ENCODE measurements at places on chromosomes 7 and 10.
A peak's percentile ranks its signal among the peaks of the same experiment; 100 is the strongest.

GRCh38 chr10:88386821-88387773 is 196.0 kb downstream of the RNLS start:
- peak; percentile 53 for DNase-seq

DNA sequence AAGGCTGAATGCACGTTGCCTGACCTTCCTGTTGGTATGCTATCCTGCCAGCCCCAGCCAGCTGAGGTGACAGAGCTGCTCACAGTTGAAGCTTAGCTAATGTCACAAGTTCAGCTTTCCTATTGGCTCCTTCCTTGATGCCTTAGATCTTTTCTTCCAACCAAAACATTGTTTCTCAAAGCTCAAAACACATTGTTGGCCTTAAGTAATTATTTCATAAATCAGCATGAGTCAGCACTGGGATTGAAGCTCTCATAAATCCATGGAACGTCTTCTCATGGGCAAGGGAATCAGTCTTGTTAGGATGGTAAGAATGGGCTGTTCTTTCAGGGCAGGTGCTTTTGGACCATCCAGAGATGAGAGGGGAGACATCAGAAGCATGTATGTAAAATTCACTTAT is 128.1 kb upstream of the SAMD8 start:
- DNase-seq, result no peak

DNA sequence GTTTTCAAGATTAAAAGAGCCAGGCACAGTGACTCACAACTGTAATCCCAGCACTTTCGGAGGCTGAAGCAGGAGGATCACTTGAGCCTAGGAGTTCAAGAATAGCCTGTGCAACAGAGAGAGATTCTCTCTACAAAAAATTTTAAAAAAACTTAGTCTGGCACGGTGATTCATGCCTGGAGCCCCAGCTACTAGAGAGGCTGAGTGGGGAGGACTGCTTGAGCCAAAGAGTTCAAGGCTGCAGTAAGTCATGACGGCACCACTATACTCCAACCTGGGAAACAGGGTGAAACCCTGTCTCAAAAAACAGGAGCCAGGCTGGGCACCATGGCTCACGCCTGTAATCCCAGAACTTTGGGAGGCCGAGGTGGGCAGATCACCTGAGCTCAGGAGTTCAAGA is 86.6 kb upstream of the KCTD7 start:
- no peak for DNase-seq

DNA sequence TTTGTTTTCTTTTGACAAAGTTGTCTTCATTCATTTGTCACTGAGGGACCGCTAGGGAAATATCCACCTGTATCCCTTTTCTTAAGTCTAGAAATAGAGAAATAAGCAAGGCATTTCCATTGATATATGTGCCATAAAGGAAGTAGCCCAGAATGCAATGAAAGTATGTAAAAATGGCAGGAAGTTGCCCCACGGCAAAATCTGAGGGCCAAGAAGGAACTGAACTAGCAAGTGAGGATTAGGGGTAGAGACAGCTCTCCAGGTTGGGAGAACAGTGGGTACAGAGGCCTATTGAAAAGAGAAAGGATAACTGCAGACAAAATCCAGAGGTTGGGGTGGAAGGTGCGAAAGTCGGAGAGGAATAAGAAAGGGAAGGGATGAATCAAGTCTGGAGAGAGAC is 56.6 kb upstream of the TOMM7 start:
- no peak for DNase-seq

GRCh38 chr7:101792051-101792681 is 25.3 kb upstream of the CUX1 start:
- no peak for DNase-seq

DNA sequence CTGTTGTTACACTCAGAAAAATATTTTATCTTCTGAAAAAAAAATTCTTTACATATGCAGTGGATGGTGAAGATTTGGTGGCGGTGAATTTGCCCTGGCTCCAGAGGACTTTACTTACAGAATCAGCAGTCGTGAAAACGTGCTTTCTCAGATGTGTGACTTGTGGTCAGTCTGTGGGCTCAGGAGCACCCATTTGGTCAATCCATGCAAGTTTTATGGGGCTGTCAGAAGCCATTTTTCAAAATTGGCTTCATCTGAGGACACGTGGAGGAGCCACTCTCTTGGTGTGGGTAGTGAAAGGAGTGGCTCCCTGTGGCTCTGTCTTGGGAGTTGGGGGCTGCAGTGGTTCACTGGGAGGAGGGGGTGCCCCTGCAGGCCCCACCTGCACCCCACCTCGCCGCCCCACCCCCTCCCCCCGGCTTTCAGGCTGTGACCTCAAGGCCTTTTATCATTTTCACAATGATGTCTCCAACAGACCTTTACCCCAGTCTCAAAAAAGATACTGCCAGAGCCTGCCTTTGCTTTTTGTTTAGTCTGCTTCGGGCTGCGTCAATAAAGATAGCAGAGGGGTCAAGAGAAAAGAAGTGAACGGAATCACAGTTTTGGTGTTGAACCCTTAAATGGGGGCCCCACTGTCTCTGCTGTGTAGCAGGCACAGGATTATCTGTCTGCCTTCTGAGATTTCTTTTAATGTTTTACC is 137.4 kb downstream of the MGMT start:
- no peak for DNase-seq

GRCh38 chr7:96177353-96177752 is 144.5 kb downstream of the SLC25A13 start:
- no peak for DNase-seq

GRCh38 chr10:109647627-109648026 is 275.7 kb downstream of the XPNPEP1 start:
- DNase-seq, result no peak

DNA sequence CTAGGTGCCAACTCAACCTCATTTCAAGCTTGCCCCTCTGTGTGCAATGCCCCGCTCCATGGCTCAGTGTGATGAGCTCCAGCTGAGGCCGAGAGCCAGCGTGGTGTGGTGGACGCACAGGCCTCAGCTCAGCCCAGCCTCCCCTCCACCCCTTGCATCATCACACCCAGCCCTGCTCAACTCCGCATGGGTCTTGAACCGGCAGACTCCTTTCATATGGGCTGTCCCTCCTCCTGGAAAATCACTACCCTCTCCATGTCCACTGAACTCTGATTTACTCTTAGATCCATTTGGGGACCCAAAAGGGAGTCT is 16.6 kb upstream of the SLC18A3 start:
- no peak for DNase-seq

DNA sequence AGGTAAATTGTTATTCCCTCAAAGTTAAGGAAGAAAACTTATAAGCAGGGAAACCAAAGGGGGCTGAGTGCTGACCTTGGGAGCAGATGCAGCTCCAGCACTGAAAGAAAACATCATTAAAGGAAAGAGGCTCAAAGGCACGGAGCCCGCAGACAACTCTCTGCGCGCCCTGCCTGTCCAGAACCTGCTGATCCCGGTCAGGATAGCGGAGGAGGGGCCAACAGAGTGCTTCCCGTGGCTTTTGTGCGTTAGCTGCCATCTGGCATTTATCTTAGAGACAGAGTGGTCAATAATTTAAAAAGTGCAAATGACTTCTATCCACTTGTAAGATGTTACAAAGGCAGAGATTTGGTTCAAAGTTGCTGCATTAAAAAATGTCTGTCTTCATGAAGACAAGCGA is 162.1 kb downstream of the FANK1 start:
- peak; percentile 13 for DNase-seq

DNA sequence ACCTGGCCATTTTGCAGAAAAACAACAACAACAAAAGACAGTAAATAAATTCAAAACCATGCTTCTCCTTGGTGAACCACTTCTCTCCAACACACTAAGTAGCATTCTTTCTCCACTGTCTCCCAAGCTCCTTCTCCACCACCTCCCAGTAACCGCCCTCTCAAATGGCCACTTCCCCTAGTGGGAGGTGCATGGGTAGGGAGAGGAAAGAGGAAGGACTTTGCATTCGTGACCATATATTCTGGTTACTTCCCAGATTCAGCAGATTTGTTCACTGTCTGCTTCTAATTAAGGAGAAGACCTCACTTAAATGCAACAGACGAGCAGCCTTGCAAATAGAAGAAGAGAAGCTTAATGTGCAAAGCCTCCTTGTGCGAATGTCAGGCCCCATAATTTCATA is 166.8 kb downstream of the SORCS1 start:
- DNase-seq, result peak; percentile 64

DNA sequence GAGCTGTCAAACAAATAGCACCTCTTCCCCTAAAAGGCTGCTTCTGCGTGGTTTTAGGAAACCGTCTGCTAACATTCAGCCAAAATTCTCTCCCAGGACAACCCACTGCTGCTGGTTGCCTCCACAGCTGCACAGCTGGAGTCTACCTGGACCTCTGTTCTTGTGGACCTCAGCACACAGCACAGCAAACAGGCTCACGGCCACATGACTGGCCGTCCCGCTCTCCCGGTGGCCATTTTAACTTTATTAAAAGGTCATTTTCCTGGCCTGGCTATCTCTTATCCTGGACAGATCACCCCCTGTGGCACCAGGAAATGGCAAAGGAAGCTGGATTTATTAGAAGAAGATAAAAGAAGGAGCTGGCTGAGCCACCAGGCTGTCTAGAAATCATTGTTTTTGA is 27.6 kb downstream of the SORBS1 start:
- DNase-seq, result no peak

- DNase-seq, result no peak
These were observed 21.8 kb upstream of the INMT start for GRCh38 chr7:30730097-30730496.

GRCh38 chr7:84256571-84256971 is 62.0 kb upstream of the SEMA3A start:
- no peak for DNase-seq

- no peak for DNase-seq
These were observed 67.1 kb downstream of the IKZF1 start for GRCh38 chr7:50371551-50372021.

Measured in SK-N-DZ (cell line).